ENCODE measurements at places on chromosomes 3 and 15.

- DNase-seq: no peak
These were observed 202.4 kb upstream of the RGMA start for GRCh38 chr15:93291380-93291779.

- DNase-seq: no peak
These were observed 419.4 kb upstream of the ADAMTS9 start for GRCh38 chr3:65107174-65107573.

DNA sequence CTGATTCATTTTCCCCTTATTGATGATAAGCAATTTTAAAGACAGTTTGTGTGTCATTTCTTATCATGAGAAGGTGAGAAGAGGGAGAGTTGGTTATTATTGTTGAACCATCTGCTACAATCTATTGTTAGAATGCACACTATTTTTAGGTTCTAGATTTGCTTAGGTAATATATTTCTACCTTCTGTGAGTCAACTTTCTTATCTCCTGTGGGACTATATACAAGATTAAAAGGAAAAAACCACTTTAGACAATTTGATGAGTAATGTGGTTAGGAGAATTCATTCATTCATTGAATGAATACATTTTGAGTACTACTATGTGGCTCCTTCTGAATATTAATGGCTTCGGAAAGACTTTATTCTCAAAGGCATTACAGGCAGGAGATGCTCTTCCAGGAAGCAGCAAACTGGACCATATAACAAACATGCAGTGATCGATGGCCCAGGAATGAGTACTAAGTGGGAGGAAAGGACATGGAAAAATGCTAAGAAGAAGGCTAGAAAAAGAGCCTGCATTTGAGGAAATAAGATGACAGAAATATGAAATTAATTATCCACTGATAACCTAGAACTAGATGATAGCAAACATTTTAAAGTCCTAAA lies 22.4 kb downstream of the SPTSSB start:
- DNase-seq: no peak

DNA sequence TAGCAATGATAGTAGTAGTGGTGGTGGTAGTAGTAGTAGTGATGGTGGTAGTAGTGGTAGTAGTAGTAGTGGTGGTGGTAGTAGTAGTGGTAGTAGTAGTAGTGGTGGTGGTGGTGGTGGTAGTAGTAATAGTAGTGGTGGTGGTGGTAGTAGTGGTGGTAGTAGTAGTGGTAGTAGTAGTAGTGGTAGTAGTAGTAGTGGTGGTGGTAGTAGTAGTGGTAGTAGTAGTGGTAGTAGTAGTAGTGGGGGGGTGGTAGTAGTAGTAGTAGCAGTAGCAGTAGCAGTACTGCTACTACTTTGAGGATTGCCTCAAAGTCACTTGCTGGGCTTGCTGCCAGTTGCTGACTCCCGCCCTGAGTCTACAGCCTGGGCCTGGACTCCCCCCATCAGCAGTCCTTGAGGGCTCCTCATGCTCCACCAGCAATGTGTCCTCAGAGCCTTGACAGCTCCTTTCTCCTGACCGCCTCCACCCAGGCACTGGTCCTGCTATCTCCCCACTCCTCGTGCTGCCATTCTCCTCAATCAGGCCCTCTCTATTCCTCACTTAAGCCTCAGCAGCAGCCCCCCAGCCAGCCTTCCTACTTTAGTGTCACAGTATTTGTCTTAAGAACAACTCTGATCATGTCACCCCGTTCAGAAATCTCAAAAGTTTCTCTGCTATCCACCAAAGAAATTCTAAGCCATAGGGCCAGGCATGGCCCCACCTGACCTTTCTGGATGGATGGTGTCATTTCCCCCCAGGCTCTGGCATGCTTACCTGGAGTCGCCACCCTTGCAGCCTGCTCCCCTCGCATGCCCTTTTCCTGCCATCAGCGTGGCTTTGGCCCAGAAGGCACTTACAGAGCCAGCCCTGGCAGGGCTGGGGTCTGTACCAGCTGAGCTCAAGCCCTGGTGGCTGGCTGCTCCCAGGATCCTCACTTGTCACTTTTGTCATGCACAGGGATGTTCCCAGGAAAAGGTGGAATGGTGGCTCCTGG lies 45.6 kb downstream of the DLEC1 start:
- DNase-seq: no peak

DNA sequence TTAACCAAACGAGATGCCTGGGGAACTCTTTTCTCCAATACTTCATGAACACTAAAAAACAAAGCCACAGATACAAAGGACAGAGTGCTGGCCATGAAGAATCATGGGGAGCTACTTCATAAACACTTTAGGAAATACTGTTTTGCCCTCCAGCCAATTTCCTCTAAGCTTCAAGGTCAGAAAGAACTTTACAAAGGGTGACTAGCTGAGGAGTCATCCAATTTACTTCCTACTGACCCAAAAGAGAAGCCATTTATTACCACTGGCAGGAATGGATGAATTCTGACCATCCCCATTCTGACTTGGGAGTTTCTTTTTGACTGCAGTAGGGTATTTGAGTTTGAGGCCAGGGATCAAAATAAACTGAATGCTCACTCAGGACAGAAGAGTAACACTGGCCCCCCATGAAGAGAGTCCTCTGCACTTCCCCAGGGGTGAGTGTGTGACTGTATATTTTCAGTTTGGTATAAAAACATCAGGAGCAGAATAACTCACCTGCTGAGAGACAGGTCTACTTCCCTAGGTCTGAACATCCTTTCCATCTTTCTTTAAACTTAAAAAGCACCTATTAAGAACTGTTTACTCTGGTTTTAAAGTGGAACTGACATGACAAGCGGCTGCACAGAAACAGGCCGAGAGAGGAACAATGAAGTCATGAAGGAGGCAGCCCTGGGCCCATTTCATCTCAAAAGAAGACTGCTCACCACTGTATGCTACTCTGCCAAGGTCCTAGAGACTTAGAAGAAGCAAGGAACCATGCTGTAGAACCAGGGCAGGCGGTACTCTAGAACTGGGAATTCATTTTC lies 203.6 kb downstream of the TNIK start:
- no peak for DNase-seq

DNA sequence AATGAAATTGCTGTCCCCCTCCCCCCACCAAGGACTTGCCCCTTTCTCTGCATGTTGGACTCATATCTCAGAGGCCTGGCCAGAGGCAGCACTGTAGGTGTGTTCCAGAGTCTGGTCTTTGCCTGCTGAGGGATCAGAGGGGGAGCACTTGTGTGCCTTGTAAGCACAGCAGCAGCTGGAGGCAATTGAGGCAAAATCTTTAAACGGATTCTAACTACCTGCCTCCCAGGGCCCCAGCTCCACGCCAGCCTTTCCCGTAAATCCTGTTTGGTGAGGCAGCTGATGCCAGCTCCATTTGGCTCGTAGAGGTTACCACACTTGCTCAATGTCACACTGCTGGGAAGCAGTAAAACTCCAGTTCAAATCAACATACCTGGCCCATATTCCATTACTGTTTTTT lies 2.3 kb upstream of the IDH2 start:
- DNase-seq: no peak

DNA sequence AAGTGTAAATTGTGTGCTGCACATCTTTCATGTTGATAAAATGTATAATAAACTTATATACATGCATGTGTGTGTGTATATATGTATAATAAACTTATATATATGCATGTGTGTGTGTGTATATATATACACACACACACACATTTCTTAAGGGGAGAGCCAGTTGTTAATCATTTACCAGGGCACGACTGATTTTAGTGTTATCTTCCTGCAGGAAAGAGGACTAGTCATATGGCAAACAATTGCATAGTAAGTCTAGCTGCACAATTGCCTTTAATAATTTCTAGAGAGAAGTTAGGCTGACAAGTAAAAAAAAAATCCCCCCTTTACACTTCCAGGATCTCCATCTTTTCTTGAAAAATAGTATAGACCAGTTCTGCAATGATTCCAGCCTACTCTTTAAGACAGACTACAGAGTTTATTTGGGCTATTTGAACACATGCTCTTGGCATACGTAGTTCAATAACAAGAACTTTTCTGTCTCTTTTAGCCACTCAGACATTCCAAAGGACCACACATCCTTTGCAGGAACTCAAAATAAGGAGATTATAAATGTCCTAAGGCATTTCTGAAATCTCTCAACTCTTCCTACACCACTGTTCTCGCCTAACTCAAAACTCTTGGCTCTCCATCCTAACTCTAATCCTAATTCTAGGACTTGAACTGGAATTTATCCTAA lies 163.6 kb upstream of the SETMAR start:
- DNase-seq: no peak

DNA sequence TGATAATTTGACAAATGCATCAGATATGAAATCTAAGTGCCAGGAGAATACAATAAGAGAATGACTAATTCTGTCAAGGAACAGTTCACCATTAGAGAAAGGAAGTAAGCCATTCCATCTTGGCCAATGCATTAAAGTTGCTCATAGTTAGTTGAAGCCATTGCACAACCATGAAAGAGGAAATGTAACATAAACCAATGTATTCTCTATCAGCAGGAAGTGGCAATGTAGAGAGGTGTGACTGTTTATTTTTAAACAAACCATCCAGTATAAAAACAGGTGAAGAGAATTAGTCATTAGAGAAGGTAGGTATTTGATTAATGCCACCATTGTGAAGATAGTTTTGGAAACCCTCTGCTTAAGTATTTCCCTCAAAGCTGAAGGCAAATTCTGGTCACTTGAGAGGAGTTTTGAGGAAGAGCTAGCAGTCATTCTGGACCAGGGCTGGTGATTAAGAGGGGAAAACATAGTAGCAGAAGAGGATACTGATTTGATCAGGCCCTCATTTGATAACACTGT lies 10.7 kb upstream of the ANXA2 start:
- DNase-seq: no peak

DNA sequence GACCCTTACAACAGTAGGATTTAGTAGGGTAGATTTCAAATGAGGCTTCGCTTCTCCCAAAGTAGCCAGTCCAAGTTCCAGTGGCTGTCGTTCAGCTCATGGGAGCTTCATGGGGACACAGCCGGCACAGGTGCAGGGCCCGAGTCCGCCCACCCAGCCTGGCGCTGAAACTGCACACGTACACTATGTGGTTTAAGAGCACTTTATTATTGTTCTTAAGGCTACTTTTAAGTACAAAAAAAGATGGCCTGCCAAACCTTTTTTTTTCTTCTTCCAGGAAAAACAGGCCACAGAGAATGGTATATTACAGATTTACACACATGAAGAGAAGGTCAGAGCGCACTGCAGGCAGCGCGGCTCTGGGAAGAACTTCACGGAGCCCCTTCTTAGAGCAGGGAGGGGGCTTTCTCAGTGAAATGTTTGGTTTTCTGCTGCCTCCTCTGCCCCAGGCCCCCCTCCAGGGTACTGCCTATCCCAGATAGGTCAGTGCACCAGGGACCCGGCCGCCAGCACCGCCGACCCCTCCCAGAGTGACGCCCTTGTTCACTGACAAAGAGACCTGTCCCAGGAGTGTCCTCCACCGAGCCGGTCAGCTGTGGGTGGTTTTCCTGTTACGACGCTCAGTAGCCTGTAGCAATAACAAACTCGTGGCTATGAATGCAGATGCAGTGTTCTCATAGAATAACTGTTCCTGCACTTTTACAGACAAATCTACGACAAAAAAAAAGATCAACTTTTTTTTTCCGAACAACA lies 87.7 kb downstream of the VGLL4 start:
- DNase-seq: no peak

GRCh38 chr15:90261811-90262210 lies 3.7 kb upstream of the NGRN start:
- DNase-seq: no peak

DNA sequence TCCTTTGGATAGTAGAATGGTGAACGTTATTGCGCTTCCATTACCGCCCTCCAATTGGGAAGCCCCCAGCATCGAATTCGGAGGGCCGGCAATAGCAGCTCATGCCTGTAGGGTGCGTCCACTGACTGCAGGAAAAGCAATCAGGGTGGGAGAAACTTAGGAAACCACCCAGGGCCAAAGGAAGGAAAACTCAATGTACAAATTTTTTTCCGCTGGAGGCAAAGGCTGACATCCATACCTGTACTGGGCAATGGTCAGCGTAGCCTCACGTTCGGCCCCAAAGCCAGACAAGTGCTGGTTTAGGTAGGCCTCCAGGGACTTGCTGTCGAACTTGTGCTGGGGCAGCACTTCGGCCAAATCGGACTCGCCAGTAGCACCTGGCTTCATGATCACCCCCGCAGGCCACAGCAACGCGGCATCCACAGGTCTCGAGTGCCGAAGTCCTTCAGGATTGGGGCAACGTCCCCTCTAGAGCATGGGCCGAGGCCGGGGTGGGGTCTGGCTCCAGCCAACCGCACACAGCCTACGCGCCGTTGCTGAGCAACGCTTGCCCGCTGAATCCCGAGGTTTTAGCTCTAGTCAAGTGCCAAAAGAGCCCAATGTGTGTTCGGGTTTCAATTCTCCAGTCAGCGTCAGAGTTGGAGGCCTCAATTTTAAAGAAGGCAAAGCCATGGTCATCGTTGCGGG lies at the start of gene ACAD11:
Gene ACAD11, minus strand, starts transcription at position 445 of the 687 bp plus-strand sequence. Its CDS starts 58 bp downstream, at position 387.
- peak; percentile 75 for DNase-seq

DNA sequence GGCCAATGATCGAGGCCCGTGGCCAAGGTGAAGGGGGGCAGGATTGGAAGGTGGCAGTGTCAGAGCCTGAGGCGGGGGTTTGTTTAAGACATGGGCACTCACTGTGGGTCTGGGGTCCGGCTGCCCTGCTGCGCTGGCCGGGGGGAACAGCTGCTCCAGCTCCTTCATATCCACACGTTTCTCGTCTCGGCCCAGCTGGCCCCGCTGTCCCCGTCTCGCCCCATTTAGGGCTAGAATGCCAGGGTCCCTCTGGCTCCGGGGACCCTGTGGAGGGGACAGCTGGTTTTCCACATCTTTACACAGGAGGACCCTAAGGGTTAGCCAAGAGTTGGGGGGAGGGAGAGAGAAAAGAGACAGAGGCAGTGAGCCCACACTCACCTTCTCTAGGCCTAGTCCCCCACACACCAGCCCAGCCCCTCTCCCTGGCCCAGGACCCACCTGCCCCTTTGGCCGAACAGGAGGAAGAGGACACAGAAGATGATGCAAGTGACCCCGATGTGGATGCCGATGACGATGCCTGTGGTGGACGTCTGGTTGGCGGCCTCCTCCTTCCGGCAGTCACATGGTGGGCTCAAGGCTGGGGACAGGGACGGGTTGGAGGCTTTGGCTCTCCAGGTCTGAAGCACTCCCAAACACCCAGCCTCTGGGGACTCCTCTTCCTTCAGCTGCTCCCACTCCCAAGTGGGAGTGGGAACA lies 25.0 kb downstream of the RNU5B-1 start:
- DNase-seq: no peak

DNA sequence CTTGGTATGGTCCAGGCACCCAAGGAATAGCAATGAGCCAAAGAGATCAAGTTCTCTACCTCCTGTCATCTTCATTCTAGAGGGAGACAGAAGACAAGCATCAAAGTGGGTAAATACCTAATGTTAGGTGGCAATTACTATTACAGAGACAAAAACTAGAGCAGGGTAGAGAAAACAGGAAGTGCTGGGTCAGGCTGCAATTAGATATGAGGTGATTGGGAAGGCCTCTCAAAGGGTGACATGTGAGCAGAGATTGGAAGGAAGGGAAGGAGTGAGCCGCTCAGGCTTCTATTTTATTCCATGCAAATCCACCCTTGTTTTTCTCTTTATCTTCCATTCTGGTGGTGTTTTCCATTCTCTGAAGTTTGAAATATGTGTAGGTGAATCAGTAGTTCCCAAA lies 37.4 kb downstream of the EBLN2 start:
- DNase-seq: no peak

GRCh38 chr3:197500812-197501211 lies 55.0 kb downstream of the BDH1 start:
- DNase-seq: no peak

GRCh38 chr15:30791239-30792175 lies 112.2 kb upstream of the FAN1 start:
- peak; percentile 77 for DNase-seq

Measured in GM23338 (cell line).